EH (cell line): ENCODE measurements at places on chromosomes 3 and 15.

GRCh38 chr3:175668300-175668699 lies 809.2 kb downstream of the NAALADL2 start:
- DNase-seq: peak; percentile 73

- DNase-seq: peak; percentile 81
These were observed 366.3 kb downstream of the TIGIT start for GRCh38 chr3:114660124-114660523.

- DNase-seq: no peak
These were observed 11.8 kb downstream of the ADGRG7 start for GRCh38 chr3:100621251-100621650.

GRCh38 chr3:43073116-43073835 lies 32.6 kb downstream of the POMGNT2 start:
- no peak for DNase-seq

DNA sequence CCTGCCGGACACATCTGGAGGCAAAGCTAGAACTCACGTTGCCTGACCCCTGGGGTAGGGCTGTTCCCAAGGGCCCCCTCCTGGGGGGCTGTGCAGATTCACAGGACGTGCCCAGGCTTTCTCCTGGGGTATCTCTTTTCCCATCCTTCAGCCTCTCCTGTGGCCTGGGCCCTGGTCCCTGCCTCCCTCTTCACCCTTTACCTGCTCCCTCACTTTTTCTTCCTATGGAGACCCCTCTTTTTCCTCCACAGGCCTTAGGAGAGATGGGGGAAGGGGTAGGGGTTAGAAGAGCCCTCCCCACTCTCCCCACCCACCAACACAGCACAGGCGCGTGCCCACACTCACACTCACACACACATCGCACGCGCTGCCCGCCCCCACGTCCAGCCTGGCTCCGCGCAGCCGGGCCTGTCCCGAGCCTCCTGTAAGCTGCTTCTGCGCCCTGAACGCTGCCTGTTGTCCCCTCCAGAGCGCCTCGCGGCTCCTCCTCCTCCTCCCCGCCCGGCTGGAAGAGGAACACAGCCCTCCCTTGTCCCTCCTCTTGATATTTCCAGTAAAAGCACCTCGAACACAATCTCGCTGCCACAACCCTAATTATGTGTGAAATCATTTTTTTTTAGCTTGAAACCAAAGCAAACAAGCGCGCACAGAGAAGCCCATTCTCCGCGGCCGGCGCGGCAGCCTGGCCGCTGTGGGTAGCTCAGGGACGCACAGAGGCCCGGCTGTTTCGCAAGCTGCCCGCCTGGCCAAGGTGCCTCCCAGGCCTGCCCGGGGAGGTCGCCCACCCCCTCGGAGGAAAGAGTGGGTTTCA lies 33.9 kb upstream of the ACAN start:
- peak; percentile 19 for DNase-seq

DNA sequence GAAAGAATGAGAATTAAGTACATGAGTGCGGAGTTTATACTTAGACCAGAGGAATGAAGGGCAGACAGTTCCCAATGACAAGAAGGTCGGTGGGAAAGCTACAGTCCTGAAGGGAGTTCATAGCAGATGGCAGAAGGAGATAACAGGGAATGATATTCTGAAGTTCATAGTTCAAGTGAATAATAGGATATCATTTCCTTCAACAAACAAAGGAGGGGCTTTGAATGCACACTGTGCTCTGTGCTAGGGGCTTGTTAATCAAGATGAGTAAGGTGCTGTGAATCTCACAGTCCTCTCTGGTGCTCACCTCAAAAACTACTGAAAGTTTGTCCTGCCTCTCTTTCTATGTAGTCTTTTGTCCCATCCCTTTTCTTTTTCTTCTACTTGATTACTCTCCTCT lies 41.9 kb downstream of the SIDT1 start:
- no peak for DNase-seq

DNA sequence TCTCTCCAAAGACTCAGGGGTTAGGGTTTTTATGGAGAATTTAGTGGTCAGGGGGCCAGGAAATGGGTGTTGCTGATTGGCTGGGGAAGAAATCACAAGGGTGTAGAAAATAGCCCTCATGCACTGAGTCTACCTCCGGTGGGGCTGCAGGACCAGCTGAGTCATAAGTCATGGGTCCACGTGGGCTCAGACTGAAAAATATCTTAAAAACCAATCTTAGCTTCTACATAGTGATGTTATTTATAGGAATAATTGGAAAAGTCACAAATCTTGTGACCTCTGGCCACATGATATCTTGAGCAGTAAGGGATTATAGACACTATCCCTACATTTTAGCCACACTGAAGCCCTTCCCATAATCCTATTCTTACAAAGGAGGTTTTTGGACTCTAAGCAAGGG lies 224.0 kb downstream of the DPH6 start:
- no peak for DNase-seq

DNA sequence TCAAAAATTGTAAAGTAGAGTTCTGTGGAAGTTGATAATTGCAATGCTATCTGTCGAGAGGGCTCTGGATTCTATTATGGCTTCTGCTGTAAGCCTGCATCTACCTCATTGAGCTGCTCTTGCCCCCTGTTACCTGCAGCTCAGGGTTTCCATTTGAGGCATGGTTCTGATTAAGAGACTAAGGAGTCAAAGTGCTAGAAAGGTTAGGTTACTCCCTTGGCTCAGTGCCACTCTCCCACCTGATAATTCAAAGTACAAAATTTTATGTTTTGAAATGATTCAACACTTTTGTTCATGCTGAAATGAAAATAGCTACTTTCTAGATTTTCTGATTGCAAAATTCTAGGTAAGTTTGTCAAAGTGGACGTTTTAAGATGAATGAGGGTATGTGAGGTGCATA lies 220.5 kb upstream of the SATB1 start:
- no peak for DNase-seq

DNA sequence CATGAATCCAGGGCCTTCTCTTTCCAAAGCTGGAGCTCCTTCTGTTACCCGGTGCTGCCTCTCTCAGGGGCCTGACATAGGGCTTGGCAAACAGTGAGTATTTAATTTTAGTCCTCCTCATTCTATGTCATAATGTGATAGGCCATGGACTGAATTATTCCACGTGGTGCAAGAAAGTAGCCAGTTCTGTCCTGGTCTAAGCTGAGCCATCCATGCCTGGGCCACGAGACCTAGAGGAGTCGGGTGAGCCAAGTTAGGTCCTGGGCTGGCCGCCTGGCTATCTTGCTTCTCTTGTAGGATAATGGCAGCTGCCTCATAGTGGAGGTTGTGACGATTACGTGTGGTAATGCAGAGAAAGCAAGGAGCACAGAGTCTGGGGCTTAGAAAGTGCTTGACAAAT lies 170.6 kb downstream of the FAM43A start:
- no peak for DNase-seq

DNA sequence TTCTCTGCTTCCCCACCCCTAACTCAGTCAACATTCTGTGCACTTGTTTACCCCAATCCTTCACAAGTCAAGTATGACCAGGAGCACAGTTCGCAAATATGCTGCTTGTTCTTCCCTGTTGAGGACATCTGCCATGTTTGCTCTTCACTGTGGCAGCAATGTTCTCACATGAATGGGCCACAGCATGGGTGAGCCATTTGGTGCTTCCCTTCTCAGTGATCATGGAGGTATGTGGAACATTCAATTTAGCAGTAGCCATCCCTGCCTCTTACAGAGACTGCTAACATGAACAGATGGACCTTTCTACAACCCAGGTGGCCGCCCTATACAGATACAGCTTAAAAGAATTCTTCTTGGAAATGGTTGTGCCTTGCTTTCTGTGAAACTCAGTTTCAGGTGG lies 660.1 kb upstream of the SGO1 start:
- DNase-seq: no peak

GRCh38 chr3:188439080-188439479 lies 285.1 kb downstream of the LPP start:
- DNase-seq: peak; percentile 25

- peak; percentile 89 for DNase-seq
These were observed at the start of gene ITGB5 for GRCh38 chr3:124887177-124887931. ITGB5 (minus strand) TSS chr3:124887365; CDS start chr3:124887000, 365 bp downstream.
